AG04449 (cell line): ENCODE measurements at places on chromosomes 7 and 10.
A peak's percentile ranks its signal among the peaks of the same experiment; 100 is the strongest.

DNA sequence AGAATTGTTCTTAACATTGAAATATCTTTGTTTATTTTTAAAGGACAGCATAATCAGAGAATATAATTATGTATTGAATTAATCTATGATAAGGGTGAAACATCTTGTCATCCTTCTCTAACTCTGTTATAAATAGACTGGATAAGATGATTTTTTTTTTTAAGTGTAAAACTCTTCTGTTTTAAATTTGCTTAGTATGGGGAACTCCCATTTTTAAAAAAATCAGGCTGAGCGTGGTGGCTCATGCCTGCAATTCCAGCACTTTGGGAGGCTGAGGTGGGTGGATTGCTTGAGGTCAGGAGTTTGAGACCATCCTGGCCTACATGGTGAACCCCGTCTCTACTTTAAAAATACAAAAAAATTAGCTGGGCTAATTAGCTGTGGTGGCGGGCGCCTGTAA lies 9.4 kb upstream of the HERC4 start:
- DNase-seq, result no peak

- no peak for DNase-seq
Observed at GRCh38 chr7:137001041-137001440, 132.6 kb downstream of the CHRM2 start.

- peak; percentile 98 for DNase-seq
Observed at GRCh38 chr7:22561321-22561811, 61.4 kb upstream of the STEAP1B start.

DNA sequence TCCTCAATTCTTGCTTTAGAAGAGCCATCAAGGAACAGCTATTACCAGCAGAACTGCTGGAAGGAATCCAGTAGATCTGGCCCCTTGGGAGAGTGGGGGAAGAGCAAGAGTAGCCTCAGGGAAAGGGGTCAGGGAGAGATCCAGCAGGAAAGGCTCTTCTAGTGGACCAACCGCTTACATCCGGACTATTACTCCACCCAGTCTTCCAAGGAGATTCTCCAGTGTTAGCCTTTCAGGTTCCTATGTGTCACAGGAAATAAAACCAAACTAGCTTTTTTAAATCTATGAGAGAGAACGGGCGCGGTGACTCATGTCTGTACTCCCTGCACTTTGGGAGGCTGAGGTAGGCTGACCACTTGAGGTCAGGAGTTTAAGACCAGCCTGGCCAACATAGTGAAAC lies 34.3 kb downstream of the TET1 start:
- no peak for DNase-seq

- DNase-seq, result no peak
Observed at GRCh38 chr7:130134106-130134636, 63.8 kb downstream of the KLHDC10 start.

- no peak for DNase-seq
Observed at GRCh38 chr10:110527731-110528171, 30.0 kb downstream of the DUSP5 start.

DNA sequence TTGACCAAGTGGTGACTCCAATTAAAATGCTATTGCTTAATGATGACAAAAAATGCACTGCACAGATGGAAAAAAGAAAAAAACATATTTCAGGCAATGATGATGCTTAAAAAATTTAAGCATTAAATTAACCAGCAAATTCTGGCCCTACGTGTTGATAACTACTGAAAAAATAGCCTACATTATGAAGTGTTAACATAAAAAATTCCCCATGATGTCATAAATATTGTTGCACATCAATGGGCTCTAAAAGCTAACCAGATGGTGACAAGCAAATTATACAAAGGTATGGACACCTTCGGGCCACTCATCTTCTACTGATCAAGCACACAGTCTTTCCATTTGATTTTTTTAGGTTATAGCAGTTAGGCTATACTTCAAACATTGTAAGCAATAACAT lies 267.4 kb downstream of the PARD3 start:
- no peak for DNase-seq

DNA sequence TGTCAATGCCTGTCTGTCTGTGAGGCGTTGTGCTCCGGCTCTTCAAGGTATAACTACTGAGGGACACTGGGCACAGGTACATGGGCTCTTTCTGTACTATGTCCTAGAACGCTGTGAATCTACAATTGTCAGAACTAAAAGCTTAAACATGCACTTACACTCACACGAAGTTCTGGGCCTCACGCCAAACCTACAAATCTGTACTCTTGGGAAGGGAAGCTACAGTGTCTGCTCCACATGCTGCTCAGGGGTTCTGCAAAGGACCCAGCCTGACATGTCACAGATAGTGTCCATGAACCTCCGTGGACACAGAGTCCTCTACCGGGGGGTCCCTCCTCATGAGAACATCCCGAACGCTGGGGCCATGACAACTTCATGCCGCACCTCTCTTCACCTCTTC lies 268.7 kb downstream of the WDR37 start:
- DNase-seq, result no peak

- no peak for DNase-seq
Observed at GRCh38 chr7:15128716-15129115, 226.2 kb upstream of the DGKB start.

DNA sequence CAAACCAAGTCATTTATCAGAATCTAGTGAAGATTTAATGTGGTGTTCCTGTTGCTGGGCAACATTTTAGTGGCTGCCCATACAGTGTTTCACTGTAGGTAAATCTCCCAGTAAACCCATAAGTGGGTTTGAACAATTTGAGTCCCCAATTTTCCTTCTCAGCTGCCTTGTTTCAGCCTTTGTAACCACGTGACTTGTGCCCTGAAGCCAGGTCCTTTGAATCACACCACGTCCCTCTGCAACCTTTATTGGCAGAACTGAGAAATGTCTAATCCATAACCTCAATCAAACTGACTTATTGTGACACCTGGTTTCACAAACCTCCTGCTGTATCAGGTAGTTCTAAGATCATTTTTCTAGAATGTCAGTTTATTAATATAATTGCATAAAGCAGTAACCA lies 30.1 kb downstream of the SND1 start:
- DNase-seq, result no peak

DNA sequence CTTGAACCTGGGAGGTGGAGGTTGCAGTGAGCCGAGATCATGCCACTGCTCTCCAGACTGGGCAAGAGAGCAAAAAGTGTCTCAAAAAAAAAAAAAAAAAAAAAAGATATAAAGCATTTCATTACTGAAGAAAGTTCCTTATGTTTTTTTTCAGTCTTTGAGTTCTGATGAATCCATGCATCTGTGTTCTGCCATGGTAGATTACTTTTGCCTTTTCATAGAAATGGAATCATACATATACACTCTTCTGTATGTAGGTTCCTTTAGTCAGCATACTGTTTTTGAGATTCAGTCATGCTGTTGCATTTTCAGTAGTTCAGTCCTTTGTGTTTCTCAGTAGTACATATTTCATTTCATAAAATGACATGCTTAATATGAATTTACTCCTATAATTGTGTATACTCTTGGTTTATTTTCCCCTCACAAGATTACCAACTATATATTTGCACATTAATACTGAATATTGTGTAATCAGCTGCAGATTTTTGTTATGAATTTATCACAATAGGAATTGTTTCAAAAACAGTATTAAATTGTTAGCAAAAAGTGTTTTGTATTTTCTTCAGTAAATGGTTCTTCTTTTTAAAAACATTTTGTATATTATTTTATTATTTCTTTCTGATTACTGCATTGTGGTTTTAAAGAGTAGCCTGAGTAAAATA lies 2.8 kb upstream of the ZNF777 start:
- DNase-seq, result no peak

GRCh38 chr7:142372727-142373126 lies 114.9 kb upstream of the PRSS58 start:
- DNase-seq, result no peak

DNA sequence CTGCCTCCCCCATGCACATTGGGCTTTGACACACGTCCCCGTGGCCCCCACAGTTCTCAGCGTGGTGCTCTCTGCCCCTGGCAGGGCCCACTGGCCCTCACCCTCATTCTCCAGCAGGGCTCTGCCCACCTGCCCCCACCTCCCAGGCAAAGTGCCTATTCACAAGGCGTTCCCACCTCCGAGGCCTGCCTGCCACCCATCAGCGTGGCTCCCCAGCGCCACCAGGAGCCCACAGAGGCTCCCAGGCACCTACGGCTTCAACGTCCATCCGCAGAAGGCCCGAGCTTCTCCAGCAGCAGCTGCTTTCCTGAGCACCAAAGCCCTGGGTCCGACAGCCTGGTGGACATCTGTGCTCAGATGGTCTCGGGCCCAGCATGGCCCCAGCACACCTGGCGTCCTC lies 211.8 kb upstream of the PPP2R2D start:
- no peak for DNase-seq

GRCh38 chr7:114973147-114973546 lies 51.3 kb downstream of the MDFIC start:
- DNase-seq, result no peak

- DNase-seq, result no peak
Observed at GRCh38 chr10:22801785-22802184, 87.4 kb upstream of the PIP4K2A start.

DNA sequence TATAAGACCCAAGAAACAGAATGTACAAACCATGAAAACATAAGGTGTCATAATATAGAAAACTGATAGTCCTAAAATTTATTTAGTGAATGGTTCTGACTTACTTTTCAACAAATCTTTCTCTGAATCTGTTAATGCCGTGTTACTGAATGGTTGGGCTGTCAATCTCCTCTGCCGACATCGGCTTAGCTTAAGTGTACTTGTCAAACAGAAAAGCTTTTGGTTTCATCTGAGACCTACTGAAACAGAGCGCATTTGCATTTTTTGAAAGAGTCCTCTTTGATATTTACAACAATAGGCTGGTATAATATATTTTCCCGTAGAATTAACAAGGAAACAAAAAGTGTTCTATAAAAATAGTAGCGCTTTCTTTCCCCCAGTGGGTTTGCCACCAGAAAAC lies 120.9 kb upstream of the ZNF804B start:
- DNase-seq, result no peak

DNA sequence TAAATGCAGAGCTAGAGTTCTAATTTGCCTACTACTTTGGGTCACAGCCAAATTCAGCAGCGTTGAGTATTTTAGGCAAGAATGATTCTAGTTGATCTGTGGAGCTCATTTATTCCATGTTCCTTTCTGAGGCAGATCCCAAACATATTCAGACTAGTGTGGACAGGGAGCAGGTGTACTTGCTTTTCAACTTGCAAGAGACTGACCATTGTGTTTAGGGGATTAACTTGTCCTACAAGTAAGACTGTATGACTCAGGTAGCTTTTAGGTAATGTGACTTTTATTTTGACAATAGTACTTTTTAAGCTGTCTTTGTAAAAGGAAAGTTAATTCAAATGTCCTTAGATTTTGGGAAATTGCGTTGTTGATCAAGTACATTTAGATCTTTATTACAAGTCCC lies 285.5 kb downstream of the TWIST1 start:
- no peak for DNase-seq

GRCh38 chr7:39621261-39621660 lies 2.1 kb upstream of the RALA start:
- peak; percentile 87 for DNase-seq

DNA sequence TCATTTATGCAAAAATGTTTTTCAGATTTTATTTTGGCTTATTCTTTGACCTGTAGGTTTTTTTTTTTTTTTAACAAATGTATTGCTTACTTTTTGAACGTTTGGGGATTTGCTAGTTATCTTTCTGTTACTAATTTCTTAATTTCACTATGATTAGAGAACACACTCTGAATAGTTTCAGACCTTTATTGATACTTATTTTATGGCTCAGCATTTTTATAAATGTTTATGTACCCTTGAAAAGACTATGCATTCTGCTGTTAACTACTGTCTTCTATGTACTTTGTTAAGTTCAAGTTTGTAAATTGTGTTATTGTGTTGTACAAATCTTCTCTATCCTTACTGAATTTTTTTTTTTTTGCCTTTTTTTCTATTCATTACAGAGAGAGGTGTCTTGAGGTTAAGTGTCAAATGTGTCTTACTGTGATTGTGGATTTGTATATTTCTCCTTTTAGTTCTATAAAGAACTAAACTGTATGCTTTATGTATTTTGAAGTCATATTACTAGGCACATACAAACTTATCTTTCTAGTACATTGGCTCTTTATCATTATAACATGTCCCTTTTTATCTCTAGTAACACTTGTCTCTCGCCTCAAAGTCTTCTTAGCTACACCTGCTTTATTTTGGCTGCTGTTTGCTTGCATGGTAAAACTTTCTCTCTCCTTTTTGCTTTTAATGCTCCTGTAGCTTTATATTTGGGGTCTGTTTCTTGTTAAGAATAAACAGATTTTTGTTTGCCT lies 8.1 kb downstream of the MKLN1 start:
- no peak for DNase-seq

DNA sequence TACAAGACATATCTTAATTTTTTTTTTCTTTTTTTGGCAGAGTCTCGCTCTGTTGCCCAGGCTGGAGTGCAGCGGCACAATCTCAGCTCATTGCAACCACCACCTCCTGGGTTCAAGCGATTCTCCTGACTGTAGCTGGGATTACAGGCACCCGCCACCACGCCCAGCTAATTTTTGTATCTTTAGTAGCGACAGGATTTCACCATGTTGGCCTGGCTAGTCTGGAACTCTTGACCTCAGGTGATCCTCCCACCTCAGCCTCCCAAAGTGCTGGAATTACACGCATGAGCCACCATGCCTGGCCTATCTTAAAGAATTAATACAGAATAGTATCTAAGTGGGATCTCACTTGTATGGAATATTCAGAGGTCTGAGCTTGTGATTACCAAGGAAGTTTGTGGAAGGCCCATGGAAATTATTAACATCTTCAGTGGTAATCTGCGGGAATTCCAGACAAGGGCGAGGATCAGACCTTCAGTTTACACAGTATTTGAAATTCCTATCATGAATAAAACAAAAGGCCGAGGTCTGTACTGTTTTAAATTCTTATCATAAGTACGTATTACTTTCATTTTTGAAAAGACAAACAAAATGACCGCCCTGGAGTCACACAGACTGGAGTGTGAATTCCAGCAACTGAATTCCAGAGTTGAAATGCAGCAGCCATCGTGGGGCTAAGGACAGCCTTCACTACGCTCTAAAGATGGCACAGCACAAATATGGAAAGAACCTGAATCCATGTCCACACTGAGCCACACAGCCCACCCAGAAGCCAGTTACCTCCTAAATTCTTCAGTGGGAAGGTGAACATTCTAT lies 16.7 kb downstream of the GPRIN2 start:
- no peak for DNase-seq

GRCh38 chr7:91771921-91772815 lies 108.3 kb downstream of the MTERF1 start:
- no peak for DNase-seq

DNA sequence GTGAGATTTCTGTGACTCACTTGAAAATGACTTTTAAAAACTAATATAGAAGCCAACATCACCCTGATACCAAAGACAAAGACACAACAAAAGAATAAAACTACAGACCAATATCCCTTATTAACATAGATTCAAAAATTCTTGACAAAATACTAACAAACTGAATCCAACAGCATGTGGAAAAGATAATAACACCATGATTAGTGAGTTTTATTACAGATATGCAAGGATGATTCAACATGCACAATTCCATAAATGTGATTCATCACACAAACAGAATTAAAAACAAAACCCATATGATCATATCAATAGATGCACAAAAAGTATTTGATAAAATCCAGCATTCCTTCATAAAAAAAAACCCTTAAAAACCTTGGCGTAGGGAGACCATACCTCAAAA lies 6.5 kb downstream of the MGAM start:
- no peak for DNase-seq
